ENCODE measurements at places on chromosomes 7 and 10. TPM values are rescaled to one million over a fixed set of nuclear protein-coding genes. Genes with fewer than 3 reads are reported as not detected.

Gene VTI1A
- 21.0 TPM for total RNA-seq

Gene SPDYE2
- not detected for total RNA-seq

Gene ELOVL3
- total RNA-seq = not detected

Gene UNC5B
- 10.9 TPM for total RNA-seq

Gene HTR5A
- total RNA-seq = not detected

Gene ZNRF2
- total RNA-seq = 7.6 TPM

Gene CNNM1
- 0.79 TPM for total RNA-seq
